NCI-H1930 (cell line): ENCODE measurements at places on chromosomes 5 and 9.

GRCh38 chr9:120289098-120289497 lies 290.9 kb downstream of the CDK5RAP2 start:
- DNase-seq = no peak

DNA sequence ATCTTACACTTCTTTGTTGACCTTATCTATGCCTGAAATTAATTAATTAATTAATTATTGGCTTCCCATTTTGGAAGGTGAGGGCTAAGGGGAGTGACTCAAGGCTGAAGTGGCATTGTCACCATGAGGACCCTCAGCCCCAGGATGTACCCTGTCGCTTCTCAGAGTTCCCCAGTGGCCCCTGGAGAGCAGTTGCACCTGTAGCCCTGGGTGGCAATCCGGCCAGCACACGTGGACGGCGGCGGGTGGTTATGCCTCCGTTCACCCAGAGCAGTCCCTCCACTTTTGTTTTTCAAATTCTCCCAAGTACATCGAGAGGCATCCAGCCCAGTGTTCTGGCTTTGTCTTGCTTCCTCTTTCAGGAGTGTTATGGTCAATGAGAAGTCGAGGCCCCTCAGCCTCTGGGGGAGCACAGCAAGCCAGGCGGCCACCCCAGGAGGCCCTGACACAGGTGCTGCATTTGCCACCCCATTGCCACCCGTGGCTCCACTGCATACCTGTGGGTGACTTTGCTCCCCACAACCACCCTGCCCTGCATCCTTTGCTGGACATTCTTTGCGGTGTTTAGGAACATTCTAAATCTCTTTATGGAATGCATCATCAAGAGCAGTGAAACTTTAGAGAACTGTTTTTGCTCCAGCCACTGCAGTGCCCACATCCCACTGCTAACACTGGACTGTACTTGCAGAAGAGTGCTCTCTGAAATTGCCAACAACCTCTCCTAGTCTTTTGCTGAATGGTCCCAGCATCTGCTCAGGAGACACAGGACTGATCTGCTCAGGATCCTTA lies 11.5 kb upstream of the IRX2 start:
- DNase-seq = no peak

GRCh38 chr9:107624234-107624948 lies 134.8 kb upstream of the KLF4 start:
- DNase-seq = no peak

- DNase-seq = no peak
Measured at GRCh38 chr9:114953046-114953445, 22.7 kb upstream of the TNFSF8 start.

- DNase-seq = no peak
Measured at GRCh38 chr5:111254613-111255012, 30.4 kb downstream of the CAMK4 start.

GRCh38 chr9:127720031-127720864 lies 4.4 kb downstream of the TTC16 start:
- no peak for DNase-seq

- no peak for DNase-seq
Measured at GRCh38 chr9:69513141-69513820, 158.9 kb downstream of the APBA1 start.

GRCh38 chr9:27088981-27089380 lies 20.0 kb upstream of the TEK start:
- DNase-seq = no peak

- DNase-seq = no peak
Measured at GRCh38 chr9:95434116-95435073, 82.4 kb downstream of the PTCH1 start.

GRCh38 chr5:35902046-35902672 lies 36.3 kb downstream of the CAPSL start:
- no peak for DNase-seq

- no peak for DNase-seq
Measured at GRCh38 chr5:74063821-74064220, 437.8 kb downstream of the ARHGEF28 start.

DNA sequence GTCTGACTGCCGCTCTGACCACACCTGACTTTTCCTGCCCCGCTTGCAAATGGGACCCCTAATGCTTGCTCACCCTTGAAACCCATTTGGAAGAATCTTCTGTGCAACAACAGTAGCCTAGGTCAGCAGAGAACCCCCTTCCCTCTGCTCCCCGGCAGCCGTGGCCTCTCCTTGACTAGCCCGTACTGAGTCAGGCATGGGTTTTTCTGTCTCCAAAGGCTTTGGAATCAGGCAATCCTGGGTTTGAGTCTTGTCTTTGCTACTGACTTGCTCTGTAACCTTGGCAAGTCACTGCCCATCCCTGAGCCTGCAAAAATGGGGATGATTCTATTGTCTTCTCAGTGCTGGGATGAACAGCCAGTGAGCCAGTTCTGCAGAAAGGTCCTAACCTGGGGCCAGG lies 135.4 kb downstream of the RGS3 start:
- DNase-seq = no peak

DNA sequence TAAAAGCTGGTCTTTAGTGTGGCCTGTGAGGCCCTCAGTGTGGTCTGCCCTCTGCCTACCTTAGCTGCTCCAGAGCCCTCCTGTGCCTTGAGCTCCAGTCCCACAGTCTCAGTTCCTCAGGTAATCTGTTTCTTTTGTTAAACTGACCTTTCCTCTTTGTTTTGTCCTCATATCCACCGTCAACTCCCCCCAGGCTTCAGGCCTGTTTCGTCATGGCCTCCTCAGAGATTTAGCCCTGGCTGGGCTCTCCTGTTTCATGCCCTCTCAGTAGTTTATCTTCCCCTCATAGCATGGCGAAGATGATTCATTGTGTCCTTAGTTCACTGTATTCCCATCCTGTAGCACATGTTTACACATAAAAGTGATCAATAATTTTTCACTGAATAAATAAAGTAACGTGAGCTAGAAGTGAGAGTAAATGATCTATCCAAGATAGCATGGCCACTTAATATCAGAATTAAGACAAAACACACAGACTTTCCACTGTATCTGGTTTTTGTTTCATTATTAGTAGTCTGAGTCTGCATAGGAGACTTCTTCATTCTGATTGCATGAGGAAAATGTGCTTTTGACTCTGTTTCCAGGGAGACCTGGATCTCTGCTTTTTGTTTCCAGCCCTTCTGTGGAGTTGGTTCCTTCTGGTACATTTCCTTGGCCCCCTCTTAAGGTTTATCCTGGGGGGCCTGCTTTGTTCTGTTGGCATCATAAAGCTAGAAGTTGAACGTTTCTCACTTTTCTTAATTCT lies 70.5 kb downstream of the SNX24 start:
- no peak for DNase-seq

DNA sequence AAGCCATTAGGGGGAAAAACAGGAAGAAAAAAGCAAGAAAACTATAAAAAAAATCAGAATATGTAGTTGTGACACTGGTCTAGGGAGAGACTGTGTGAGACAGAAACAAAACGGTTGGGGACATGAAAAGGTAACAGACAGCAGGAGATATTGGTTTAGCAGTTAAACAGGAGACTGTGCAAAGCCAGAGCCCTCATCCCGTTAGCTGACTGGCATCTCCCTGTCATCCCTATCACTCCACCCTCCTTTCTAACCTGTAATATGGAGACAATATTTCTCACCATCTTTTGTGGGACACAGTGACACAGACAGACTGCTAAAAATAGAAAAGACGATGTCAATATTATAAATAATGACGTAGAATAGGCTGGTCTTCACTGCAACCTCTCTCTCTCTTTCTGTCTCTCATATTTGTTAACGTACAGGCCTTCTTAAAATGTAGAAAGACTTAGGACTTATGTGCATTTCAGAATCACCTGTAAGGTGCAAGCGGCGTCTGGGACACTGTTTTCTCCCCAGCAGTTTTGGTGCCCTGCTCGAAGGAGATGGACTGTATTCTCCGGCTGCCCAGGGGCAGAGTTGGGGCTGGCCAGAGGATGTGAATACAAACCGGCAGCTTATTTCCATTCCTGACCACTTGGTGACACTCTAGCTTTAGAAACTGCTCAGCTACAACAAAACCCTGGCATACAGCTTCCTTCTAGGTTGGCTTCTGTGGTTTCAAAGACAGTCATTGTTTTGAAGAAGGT lies 190.6 kb downstream of the MAT2B start:
- no peak for DNase-seq

DNA sequence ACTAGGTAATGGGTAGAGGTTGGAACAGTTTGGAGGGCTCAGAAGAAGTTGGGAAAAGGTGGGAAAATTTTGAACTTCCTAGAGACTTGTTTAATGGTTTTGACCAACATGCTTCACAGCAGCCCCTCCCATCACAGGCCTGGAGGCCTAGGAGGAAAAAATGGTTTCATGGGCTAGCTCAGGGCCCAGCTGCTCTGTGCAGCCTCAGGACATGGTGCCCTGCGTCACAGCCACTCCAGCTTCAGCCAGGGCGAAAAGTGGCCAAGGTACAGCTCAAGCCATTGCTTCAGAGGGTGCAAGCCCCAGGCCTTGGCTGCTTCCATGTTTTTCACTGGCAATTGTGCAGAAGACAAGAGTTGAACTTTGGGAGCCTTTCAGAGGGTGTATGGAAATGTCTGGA lies 453.7 kb downstream of the LRRC70 start:
- DNase-seq = no peak

DNA sequence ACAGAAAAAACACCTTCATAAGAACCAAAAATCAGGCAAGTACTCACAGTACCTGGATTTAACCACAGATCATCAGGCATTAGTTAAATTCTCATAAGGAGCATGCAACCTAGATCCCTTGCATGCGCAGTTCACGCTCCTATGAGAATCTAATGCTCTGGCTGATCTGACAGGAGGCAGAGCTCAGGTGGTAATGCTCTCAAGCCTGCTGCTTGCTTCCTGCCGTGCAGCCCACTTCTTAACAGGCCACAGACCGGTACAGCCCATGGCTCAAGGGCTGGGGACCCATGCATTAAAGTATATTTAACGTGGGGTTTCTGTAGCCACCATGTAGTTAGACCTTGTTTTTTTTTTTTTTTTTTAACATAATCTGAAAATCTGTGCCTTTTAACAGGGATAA lies 147.7 kb downstream of the VPS13A start:
- DNase-seq = no peak

GRCh38 chr5:163459462-163459818 lies 462 bp downstream of the NUDCD2 start:
- DNase-seq = no peak

DNA sequence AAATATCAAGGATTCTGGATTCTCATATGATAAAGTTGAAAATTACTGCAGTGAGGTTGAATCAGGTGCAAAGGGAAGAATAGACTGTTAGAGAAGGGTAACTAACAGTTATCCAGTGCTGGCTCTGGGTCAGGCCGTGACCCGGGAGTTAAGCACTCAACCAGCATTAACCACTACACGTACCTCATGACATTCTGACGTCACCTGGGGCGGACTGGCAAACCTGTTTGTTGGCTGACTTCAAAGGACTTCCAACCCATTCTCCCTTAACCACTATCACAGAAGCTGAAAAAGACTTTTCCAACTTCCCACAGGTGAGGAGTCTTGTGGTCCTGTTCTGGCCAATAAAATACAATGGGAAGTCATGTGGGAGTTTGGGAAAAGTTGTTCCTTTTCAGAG lies 268.9 kb downstream of the ENC1 start:
- no peak for DNase-seq

GRCh38 chr5:67510204-67510603 lies 313.6 kb upstream of the CD180 start:
- no peak for DNase-seq

DNA sequence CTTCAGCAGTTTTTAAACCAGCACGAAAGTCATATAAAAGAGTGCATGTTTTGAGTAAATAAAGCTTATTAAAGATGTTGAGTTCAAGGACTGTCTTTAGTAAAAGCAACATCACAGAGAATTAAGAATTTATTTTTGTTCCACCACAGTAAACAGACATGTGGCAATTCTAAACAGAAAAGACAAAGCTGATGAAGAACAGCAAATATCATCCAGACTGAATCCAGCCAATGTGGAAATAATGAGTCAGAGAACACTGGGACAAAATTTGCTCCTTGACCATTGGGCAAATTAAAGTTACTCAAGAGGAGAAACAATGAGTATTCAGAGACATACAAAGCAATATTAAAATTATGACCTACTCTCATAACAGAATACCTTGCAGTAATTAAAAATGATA lies 28.8 kb downstream of the OR2K2 start:
- no peak for DNase-seq

DNA sequence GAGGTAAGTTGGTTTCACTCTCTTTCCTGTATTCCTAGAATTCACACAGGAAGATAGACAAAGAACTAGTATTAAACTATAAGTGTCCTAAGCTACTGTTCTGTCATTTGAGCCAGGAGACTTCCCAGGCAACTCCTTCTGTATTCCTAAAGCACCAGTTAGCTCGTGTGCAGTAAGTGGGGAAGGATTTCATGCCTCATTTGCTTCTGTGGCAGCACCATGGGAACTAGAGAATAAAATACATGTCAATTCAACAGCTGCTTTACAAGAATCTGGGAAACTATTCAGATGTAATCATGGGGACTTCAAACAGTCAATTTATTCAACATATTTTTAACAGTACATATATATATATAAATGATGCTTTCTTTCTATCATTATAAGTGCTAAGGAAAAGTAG lies 762.3 kb downstream of the PRELID2 start:
- DNase-seq = no peak

DNA sequence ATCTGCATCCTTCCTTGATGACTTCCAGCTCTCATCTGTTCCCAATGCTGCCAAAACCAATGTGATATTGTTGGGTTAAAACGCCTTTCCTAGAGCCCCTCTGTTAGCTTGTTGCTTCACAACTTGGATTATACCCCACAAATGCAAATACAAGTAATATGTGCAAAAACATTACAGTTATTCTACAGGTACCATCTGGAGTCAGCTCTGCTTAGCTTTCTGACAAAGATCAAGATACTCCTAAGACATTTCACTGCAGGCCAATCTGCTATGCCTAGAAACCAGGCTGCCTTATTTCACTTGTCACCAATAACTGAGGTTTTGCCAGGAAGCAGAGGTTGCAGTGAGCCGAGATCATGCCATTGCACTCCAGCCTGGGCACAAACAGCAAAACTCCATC lies 36.9 kb upstream of the ACO1 start:
- DNase-seq = no peak

GRCh38 chr5:40688127-40688761 lies 8.5 kb downstream of the PTGER4 start:
- DNase-seq = peak; percentile 81

- no peak for DNase-seq
Measured at GRCh38 chr5:140674211-140674610, 835 bp upstream of the DND1 start.

- no peak for DNase-seq
Measured at GRCh38 chr5:154901913-154902312, 36.1 kb downstream of the GEMIN5 start.

GRCh38 chr9:36872641-36873040 lies 161.4 kb downstream of the PAX5 start:
- DNase-seq = no peak

DNA sequence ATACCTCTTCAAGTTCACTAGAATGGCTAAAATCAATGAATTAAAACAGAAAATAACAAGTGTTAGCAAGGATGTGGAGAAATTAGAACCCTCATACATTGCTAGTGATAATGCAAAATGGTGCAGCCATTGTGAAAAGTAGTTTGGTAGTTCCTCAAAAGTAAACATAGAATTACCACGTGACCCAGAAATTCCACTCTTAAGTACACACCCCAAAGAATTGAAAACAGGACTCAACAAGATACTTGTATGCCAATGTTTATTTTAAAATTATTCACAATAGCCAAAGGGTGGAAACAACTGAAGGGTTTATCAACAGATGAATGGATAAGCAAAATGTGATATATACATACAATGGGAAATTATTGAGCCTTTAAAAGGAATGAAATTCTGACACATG lies 70.3 kb downstream of the BARX1 start:
- DNase-seq = no peak

GRCh38 chr5:77638763-77639671 lies 504 bp upstream of the OTP start:
- no peak for DNase-seq

GRCh38 chr5:15833365-15833764 lies 333.4 kb downstream of the FBXL7 start:
- no peak for DNase-seq
